ENCODE measurements at places on chromosomes 2 and 18. TPM values are rescaled to one million over a fixed set of nuclear protein-coding genes. Genes with fewer than 3 reads are reported as not detected.

The UBE2F gene
- 70.3 TPM for total RNA-seq

The GAL3ST2 gene
- not detected for total RNA-seq

The SPP2 gene
- total RNA-seq = not detected

The PLCD4 gene
- 1.3 TPM for total RNA-seq

The NCKAP5 gene
- 0.43 TPM for total RNA-seq

The VWA3B gene
- total RNA-seq = not detected

All from tracheal epithelial cell (primary cell).